Astrocyte of the hippocampus (primary cell): ENCODE measurements at places on chromosomes 2 and 18.
A peak's percentile ranks its signal among the peaks of the same experiment; 100 is the strongest.

DNA sequence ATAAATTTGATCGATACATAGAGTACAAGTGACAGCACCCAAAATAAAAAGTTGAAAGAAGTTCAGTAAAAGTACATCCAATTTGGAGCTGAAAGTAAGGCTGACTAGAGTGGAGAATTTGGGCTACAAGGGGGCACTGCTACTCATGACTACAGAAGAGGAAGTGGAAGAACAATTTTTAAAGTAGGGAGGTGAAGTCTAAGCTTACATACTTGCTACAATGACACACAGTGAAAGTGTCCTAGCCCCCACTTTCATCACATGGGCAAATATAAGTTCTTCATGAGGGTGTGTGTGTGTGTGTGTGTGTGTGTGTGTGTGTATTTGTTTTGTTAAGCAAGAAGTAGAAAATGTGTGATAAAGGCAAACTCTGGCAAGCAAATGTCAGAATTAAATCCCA, 45.7 kb downstream of the MAP3K2 start:
- no peak for DNase-seq

DNA sequence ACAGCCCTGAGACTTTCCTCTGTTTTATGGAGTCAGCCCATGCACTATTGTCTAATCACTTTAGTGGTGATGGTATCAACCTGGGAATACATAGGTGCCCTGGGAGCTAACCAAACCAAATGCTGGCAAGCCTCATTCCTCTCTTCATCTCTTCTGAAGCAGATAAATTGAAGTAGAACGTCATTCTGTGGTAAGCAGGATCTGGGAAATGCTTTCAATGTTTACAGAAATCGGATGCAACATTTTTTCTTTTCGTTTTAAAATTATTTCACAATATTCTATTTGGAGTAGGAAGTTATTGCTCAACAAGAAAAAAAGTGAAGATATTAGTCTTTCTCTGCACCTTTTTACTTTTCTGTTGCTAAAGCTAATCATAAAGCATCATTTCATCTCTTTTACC, 114.2 kb downstream of the RBMS1 start:
- DNase-seq: peak; percentile 74

- peak; percentile 19 for DNase-seq
These were observed 172.6 kb upstream of the BCL2L11 start for GRCh38 chr2:110948027-110948674.

GRCh38 chr2:129201696-129202095, 777.8 kb upstream of the RAB6C start:
- no peak for DNase-seq

- no peak for DNase-seq
These were observed 240.5 kb downstream of the BCL2 start for GRCh38 chr18:63079114-63079513.
